ENCODE measurements at places on chromosomes 2 and 18. TPM values are rescaled to one million over a fixed set of nuclear protein-coding genes. Genes with fewer than 3 reads are reported as not detected.

The DES gene
- total RNA-seq = 0.27 TPM

The BCL2 gene
- 0.55 TPM for total RNA-seq

The CD8B2 gene
- not detected for total RNA-seq

The ANKAR gene
- total RNA-seq = 1.9 TPM

The LYG2 gene
- total RNA-seq = not detected

The RIT2 gene
- total RNA-seq = not detected

The DOK6 gene
- not detected for total RNA-seq

The PKP4 gene
- total RNA-seq = 24.3 TPM

The COL4A3 gene
- 0.60 TPM for total RNA-seq

The POMC gene
- total RNA-seq = 0.06 TPM

The LONRF2 gene
- 1.7 TPM for total RNA-seq

The HAAO gene
- total RNA-seq = not detected

The ZNF532 gene
- total RNA-seq = 19.5 TPM

The FLACC1 gene
- total RNA-seq = 0.14 TPM

The CCDC121 gene
- total RNA-seq = 3.4 TPM
